ENCODE measurements at places on chromosomes 6 and 20.

- no peak for DNase-seq
Measured at GRCh38 chr6:27546522-27546921, 73.6 kb upstream of the ZNF184 start.

DNA sequence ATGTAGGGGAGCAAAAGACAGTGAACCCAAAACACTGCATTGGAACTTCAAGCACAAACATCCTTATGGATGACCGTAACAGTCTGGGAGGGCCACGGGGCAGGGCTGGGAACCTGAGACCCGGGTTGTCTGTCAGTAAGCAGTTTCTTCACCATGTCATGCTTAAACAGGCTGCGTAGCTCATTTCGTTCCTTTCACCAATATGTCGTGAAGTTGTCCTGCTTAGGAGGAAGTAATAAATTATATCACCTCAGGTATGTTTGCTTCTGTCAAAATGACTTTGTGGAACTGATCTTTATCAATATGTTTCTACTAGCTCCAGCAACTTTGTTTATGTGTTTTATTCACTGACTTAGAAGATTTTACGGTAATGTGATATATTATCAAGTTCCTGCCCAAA, 12.4 kb upstream of the MAK start:
- no peak for DNase-seq

- no peak for DNase-seq
Measured at GRCh38 chr6:111952274-111952673, 79.0 kb upstream of the FYN start.

- DNase-seq = peak; percentile 18
Measured at GRCh38 chr6:144215402-144215931, 65.2 kb downstream of the STX11 start.

DNA sequence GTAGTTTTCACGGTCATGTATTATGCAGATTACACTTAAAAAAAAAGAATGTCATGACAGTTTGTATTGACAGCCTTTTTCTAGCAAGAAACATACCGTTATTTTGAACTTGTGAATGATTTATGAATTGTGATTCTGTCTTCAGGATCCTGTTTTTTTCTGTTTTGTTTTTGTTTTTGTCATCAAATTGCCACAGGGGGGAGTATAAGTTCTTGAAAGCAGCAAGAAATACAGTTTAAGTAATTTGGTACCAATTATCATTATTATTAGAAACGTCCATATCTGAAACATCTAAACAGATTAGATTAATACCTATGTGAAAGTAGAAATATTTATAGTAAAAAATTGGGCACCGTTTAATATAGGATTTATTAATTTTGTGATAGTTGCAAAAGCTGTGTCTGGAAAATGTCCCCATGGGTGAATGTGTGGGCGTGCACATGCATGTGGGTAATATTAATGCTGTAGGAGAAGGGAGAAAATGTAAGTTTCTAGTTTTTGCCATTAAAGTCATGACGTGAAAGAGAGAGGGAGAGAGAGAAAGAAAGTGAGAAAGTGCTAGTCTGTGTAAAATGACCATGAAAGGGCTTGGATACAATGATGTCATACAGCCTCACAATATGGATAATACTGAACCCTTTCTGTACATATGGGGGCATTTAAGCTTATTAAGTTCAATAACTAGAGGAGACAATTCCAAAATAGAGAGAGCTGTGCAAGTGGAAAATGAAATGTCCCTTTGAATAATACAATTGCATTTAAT, 9.4 kb upstream of the CCN2 start:
- DNase-seq = no peak

DNA sequence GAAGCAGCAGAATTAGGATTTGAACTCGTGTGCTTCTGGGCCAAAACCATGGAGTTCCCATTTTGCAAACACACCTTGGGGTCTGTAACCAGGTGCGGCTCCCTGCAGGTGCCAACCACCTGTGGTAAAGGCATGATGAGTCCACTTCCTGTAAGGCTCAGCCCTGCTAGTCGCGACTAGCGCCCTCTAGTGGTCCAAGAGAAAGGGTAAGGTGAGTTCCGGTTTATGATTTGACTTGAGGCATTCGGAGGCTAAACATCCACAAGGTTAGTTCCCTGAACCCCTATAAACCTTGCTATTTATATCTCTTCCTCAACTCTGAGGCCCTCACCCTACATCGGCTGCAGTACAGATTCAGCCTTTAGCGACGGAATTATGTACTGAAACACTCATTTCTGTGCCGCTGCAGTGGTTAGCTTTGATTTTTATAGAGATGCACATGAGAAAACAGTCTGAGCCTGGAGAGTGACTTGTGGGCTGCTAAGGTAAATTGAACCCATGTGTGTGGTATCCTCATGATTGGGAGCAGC, 173.4 kb downstream of the PLCB1 start:
- DNase-seq = peak; percentile 62

DNA sequence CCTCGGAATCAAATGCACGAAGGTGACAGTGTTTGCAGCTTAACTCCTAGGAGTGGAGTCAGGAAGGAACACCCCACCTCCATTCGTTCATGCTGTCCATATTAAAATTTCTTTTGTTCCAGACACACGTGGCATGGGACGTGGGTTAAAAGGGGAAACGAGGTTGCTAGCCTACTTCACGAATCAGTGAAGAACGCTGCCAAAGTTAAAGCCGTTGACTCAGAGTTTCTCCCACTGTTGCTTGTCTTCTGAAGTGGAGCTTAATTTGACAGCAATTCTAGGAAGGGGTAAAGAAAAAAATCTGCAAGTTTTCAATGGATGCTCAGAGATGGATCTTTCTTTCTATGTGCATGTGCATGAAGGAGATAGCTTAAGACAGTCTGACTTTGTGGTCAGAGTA, 499.1 kb downstream of the CD83 start:
- DNase-seq = no peak

- DNase-seq = no peak
Measured at GRCh38 chr6:54463354-54464024, 155.2 kb downstream of the TINAG start.

- DNase-seq = no peak
Measured at GRCh38 chr20:14481863-14482262, 144.5 kb upstream of the FLRT3 start.

- no peak for DNase-seq
Measured at GRCh38 chr6:41074692-41075436, 2.1 kb downstream of the NFYA start.

GRCh38 chr6:46062312-46062711, 46.7 kb upstream of the CLIC5 start:
- DNase-seq = no peak

- DNase-seq = no peak
Measured at GRCh38 chr6:84804720-84805119, 40.3 kb upstream of the TBX18 start.

All from stimulated activated CD4-positive, alpha-beta T cell treated with anti-CD3 and anti-CD28 coated beads, Interleukin-2, amount 100 ng/mL, for 48 hours (primary cell).